ENCODE measurements at places on chromosomes 13 and 19.

DNA sequence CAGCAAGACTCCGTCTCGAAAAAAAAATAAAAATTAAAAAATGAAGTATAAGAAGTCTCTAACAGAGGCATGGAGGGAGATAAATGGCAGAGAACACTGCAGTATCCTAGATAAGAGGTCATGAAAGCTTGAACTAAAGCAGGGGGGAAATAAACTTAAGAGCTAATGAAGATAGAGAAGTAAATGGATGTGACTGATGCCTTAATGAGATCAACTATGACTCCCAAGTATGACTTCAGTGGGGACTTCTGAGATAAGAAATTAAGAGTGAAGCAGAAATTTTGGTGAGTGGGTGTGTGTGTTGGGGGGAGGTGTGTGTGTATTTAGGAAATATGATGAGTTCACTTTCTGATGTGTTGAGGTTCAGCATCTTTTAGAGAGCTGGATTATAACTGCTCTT lies 55.1 kb downstream of the DIAPH3 start:
- no peak for DNase-seq

DNA sequence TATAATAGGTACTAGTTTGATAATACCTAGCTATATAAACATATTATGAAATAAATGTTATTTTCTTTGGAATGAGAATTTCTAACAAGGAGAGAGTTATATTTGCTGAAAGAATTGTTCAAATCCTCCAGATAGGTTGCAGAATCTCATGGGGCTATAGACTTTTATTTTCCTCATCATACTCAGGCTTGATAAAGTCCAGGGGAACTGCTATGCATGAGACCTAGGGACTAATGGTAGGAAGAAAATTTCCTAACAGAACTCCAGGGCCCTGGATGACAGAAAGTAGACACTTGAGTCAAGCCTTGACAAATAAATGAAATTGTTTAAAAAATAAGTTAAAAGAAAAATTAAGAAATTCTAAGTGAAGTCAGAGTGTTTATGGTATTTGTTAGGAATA lies 138.5 kb upstream of the DACH1 start:
- DNase-seq, result no peak

- DNase-seq, result no peak
Observed at GRCh38 chr13:34019870-34020269, 201.9 kb downstream of the RFC3 start.

- DNase-seq, result no peak
Observed at GRCh38 chr19:30842926-30843325, 470.7 kb downstream of the ZNF536 start.

Measured in uterus (tissue), 4 donors.